ENCODE measurements at places on chromosomes 11 and 22.

DNA sequence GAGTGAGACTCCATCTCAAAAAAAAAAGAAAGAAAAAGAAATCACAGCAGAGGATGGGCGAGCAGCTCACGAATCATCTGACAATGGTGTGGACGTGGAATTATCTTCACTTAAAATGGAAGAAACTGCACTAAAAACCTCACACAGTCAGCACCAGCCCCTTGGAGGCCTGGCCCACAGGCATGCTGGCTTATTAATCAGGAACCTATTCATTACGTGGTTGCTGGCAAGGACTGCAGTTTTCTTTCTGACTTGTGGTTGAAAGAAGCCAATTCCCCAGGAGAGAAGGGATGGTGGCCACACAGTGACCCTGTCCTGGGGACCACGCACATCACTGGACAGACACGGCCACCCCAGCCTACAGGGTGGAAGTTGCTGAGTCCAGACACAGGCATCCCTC, 401.1 kb downstream of the CTTN start:
- no peak for DNase-seq

- DNase-seq = no peak
These were observed 14.4 kb upstream of the ST3GAL4 start for GRCh38 chr11:126340960-126341606.

DNA sequence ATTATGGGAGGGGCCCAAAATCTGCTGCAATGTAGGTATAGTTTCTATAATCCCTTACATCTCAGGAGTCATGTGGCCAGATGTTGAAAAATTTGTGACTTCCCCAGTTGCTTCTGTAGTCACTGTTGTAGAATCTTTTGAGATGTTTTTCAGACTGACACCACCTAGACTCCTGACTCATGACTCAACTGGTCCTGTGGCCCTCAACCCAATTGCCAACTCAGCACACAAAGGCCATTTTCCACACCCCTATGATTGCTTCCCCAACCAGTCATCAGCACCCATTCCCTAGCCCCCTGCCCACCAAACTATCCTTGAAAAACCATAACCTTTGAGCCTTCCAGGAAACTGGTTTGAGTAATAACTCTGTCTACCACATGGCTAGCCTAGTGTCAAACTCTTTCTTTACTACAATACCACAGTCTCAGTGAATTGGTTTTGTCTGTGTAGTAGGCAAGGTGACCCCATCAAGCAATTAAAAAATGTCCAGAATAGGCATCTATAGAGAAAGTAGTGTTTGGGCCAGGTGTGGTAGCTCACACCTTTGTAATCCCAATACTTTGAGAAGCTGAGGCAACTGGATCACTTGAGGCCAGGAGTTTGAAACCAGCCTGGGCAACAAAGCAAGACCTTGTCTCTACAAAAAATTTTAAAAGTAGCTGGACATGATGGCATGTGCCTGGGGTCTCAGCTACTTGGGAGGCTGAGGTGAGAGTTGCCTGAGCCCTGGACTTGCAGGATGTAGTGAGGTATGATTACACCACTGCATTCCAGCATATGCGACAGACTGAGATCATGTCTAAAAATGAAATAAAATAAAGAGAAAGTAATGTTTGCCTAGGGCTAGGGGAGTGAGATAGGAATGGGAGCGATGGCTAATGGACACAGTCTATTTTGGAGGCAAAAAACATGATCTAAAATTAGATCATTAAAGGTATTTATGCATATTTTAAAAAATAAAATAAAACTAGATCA, 24.1 kb upstream of the FEZ1 start:
- no peak for DNase-seq

GRCh38 chr11:95193541-95193940, 37.5 kb downstream of the SESN3 start:
- DNase-seq = no peak

GRCh38 chr11:2420502-2421225, 20.1 kb downstream of the TSSC4 start:
- peak; percentile 52 for DNase-seq

GRCh38 chr11:35515224-35515623, 10.2 kb downstream of the PAMR1 start:
- peak; percentile 59 for DNase-seq

GRCh38 chr22:50061141-50061823, 3.2 kb upstream of the TTLL8 start:
- DNase-seq = no peak

GRCh38 chr11:66172146-66172545, 96.3 kb upstream of the RAB1B start:
- no peak for DNase-seq

DNA sequence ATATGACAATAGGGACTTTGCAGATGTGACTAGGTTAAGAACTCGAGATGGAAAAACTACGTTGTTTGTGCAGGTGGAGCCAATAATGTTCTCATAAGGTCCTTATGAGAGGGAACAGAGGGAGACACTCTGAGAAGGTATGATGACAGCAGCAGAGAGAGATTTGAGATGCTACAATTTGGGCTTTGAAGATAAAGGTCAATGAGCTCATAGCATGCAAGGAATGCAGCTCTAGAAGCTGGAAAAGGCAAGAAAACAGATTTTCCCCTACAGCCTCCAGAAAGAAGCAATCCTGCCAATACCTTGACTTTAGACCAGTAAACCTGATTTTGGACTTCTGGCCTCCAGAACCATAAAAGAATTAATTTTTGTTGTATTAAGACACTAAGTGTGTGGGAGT, 21.1 kb downstream of the FAM76B start:
- DNase-seq = no peak
